CD4-positive, alpha-beta T cell treated with Interferon gamma for 1 hour (primary cell): ENCODE measurements at places on chromosomes 5 and 9.

DNA sequence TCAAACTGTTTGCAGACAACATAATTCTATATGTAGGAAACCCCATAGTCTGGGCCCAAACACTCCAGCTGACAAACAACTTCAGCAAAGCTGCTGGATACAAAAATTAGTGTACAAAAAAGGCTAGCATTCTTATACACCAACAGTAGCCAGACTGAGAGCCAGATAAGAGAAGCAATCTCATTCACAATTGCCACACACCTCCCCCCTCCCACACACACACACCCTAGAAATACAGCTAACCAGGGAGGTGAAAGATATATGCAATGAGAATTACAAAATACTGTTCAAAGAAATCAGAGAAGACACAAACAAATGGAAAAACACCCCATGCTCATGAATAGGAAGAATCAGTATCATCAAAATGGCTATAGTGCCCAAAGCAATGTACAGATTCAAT is 9.0 kb downstream of the MTREX start:
- DNase-seq = no peak

- DNase-seq = no peak
These were observed 37.1 kb upstream of the RAPGEF6 start for GRCh38 chr5:131671994-131672655.

DNA sequence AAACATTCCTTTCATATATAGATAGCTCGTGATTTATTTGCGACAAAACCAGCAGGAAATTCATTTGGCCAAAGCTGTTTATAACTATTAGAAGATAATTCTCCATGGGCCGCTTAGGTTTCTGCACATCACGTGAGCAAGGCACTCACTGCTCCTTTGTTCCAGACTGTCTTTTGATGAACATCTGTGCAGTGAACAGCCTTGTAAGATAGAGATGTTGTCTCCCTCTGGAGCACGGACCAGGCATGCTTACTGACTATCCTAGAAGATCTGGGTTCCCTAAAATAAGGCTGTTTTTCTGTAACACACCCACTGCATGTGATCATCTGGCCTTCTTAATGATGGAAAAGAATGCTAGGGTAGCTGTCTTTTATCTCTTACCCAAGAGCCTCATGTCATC is 30.9 kb downstream of the YIPF5 start:
- DNase-seq = no peak

- DNase-seq = no peak
These were observed 182.4 kb downstream of the CCDC171 start for GRCh38 chr9:15735083-15735857.

DNA sequence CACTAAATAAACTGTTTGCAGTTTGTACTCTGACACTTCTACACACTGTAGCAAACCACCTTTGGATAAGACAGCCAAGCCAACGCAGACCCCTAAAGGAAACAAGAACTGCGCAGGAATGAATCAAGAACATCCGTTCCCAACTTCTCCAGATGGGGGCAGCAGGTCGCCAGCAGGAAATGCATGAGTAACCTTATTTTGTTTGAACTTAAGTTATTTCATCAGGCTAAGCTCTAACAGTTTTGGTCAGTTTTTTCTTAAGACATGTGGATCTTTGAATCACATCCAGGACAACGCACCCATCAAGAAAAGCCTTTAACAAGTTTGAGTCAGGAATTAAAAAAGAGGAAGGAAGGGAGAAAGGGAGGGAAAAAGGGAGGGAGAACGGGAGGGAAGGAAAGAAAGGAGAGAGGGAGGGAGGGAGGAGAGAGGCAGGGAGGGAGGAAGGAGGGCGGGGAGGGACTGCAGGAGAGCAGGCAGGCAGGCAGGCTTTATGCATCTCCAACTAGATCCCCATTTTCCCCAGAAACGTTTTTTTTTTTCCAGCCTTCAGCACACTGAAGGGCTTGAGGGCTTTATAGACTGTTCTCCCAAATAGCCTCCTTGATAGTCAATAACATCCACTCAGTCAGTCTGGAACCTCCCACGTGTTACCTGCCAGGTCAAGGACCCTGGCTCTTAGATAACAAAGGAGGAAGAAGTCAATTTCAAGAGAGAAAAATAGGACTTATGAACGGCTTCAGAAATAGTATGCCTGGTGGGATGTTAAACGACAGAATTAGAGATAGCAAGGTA is 22.2 kb downstream of the BHMT start:
- peak; percentile 47 for DNase-seq

GRCh38 chr5:96433066-96433447 is at the start of gene PCSK1:
Gene PCSK1, minus strand, starts transcription at chr5:96433248. Its CDS starts 206 bp downstream, at chr5:96433042.
- DNase-seq = no peak

DNA sequence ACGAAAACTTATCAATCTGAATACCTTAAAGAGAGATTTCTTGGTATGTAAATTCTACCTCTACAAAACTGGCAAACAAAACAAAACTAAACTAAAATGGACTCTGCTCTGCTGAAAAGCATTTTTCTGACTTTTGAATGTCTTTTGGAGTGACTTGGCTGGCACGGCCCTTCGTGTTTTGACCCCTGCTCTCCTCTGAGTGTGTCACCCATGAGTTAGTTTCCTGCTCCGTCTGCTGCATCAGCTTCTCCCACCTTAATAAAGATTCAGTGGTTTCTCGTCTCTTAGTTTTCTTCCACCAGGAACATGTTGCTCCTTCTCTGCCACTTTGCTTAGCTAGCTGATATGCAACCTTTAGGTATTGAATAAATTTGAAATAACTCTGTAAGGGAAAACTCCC is 1084.0 kb upstream of the CDH18 start:
- no peak for DNase-seq

GRCh38 chr9:4887556-4887955 is 94.8 kb downstream of the RCL1 start:
- DNase-seq = no peak

DNA sequence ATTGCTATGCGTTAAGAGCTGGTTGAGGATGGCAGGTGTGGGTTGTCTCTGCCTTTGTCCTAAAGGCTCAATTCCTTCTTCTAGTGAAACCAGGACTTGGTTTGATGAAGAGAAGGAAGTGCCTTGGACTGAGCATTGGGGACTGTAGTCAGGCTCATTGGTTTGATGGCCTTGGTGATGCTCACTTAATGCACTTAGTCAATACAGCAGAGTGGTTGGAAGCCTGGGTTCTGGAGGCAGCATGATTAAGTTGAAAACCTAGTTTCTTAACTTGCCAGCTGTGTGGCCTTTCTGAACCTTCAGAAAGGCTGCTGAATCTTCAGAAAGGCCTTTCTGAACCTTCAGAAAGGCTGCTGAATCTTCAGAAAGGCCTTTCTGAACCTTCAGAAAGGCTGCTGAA is 52.4 kb downstream of the PTTG1 start:
- DNase-seq = no peak

DNA sequence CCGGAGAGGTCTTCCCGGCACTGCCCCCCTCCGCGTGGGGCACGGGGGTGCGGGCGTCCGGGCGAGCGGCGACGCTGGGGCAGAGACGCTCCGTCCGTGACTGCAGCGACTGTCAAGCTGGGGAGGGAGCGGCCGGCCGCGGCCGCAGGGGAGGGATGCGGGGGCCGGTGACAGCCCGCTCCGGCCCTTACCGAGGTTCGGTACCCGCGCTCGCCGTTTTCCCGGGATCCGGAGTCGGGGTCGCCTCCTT is 400 bp downstream of the KDM4C start:
- no peak for DNase-seq

GRCh38 chr5:119631660-119632059 is 2.3 kb downstream of the FAM170A start:
- no peak for DNase-seq

DNA sequence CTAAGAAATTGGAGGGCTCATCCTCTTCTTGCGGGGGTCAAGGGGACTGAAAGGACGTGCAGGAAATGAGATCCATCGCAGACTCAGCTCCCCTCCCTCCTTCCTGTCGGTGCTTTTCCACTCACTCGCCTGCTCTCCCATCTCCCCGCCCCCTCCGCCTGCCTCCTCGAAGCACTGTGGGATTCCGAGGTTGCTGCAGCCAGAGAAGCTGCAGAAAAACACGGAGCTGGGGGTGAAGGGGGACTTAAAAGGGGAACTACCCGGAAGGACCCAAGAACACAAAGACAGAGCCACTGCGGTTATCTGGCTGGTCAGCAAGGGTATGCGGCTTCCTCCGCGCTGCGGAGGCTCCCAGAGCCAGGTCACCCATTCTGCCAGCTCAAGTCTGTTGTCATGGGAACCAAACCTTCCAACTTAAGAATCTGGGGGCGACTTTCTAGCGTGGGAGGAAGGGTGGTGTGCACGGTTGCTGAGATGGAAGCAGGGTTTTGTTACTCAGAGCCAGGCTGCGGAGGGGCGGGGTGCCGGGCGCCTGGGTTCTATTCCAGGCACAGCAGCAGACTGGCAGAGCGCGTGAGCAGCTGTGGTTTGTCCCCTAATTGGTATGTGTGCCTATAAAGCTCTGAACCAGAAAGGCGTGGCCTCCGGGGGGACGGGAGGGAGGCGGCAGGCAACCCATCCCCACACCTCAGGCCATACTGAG is 24.9 kb downstream of the PCDHGC5 start:
- peak; percentile 51 for DNase-seq

- DNase-seq = no peak
These were observed 56.1 kb downstream of the AGXT2 start for GRCh38 chr5:34991486-34992238.

DNA sequence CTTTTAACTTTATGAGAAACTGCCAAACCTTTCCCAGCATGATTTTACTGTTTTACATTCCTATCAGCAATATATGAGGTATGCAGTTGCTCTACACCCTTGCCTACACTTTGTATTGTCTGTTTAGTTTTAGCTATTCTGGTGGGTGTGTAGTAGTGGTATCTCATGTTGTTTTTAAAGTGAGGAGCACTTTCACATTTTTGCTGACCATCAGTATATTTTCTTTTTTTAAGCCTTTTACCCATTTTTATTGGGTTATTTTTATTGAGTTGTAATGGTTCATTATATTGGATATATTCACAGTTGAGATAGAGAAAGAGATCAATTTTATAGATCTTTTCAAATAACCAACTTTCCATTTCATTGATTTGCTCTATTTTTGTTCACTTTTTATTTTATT is 102.4 kb downstream of the BARX1 start:
- no peak for DNase-seq

GRCh38 chr5:12570688-12571087 is 666.4 kb upstream of the CTNND2 start:
- no peak for DNase-seq

DNA sequence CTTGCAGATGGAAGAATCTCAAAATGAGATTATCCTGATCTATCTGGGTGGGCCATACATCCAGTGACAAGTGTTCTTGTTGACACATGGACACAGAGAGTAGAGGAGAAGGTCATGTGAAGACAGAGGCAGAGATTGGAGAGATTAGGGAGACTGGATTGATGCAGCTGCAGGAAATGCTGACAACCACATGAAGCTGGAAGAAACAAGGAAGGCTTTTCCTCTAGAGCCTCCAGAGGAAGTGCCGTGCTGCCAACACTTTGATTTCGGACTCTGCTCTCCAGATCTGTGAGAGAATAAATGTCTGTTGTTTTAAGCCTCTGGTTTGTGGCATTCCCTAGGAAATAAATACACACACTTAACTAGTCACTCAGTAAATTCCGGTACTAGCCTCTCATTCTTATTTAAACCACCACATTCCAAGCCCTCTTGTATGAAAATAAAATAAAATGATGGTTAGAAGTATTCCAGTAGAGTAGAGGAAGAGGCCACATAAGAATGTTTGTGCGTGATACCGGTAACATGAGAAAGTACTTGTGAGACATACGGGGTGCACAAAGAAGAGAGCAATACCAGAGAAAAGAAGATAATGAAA is 110.9 kb upstream of the DMAC1 start:
- no peak for DNase-seq

GRCh38 chr9:268616-269015 is 54.0 kb downstream of the DOCK8 start:
- no peak for DNase-seq

DNA sequence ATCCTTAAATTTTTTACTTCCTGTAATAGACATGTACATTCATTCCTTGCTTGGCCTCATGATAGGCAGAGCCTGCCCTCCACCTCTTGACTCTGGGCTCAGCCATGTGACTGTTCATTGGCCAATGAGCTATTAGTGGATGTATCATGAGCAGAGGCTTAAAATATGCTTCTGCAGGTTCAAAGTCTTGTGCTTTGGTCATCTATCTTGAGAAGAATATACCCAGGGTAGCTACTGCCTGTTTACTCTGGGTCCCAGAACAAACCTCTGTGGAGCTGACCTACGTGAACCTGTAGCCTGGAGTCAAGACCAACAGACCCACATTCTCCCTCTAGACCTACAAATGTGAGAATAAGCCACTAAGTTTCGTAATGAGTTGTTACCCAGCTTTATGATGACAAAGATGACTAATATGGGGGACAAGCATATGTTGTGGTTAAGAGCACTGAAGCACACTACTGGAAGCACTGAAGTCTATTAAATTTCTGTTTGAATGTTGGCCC is 244.4 kb downstream of the MAST4 start:
- DNase-seq = no peak

DNA sequence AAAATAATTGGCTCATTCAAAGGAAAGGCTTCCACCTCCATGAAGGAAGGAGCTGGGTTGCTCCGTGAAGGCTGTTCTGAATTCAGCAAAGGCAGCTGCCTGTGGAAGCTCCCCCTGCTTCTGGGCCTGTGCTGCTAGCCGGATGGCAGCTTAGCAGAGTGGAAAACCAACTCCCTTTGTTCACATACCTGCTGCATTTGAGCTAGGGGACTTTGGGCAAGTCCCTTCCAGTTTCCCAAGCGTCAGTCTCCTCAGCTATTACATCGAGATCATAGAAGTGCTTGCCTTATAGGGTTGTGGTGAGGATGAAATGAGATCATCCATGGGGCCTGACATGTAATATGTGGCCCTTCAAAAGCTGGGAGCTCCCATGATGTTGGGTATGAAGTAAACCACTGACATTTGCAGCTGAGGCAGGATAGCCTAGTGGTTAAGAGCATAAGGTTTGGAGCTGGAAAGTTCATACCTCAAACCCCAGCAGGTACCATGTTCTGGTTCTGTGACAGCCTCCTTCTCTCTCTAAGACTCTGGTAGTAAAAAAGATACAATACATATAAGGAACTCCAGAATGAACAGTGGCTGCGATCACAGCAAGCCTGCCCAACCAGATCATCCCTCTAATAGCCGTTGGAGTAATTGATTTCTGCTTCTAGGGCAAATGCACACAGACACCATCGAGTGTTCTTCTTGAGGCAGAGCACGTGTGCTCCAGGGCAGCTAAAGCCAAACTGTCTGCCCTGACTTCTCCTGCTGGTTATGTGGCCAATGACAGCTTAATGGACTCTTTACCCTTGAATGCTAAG is 11.0 kb upstream of the DENND1A start:
- no peak for DNase-seq

- no peak for DNase-seq
These were observed 67.2 kb downstream of the TTC39B start for GRCh38 chr9:15239816-15240215.

GRCh38 chr5:165425594-165425993 is 1920.2 kb downstream of the MAT2B start:
- DNase-seq = no peak

DNA sequence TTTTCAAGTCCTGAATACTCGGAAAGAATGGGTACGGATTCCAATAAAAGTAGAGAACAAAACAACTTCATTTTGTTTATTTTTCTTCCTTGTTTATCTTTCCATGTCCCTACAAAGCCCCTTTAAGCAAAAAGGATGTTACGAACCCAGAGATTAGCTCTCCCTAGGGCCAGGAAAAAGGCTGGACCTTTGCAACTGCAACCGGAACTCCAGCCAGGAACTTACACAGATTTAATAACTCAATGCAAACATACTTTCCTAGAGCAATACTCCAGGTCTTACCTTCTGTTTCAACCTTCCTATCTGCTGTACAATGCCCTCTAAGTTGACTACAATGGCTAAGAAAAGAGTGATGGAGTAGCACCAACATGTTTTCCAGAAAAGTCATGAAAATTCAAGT is 7.0 kb downstream of the DENND1A start:
- no peak for DNase-seq
